HCT116 (cell line): ENCODE measurements at places on chromosomes 12 and 14. TPM values are rescaled to one million over a fixed set of nuclear protein-coding genes. Genes with fewer than 3 reads are reported as not detected.

ITGB7 gene
- 1.9 TPM for total RNA-seq

DNA sequence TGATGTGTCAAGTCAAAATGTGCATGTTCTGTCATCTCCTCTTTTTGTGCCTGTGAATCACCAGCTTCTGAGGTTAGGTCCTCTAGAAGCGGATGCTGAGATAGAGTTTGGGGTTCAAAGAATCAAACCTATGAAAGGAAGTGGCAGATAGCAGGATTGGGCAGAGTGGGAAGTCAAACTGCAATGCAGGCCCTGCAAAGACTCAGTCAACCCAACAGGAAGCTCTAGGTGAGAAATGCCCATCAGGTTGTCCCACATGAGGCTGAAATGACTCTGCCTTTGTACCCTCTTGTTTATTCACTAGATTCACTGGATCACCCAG is 4.5 kb upstream of the MIA2 start:
- DNase-seq = no peak

DNA sequence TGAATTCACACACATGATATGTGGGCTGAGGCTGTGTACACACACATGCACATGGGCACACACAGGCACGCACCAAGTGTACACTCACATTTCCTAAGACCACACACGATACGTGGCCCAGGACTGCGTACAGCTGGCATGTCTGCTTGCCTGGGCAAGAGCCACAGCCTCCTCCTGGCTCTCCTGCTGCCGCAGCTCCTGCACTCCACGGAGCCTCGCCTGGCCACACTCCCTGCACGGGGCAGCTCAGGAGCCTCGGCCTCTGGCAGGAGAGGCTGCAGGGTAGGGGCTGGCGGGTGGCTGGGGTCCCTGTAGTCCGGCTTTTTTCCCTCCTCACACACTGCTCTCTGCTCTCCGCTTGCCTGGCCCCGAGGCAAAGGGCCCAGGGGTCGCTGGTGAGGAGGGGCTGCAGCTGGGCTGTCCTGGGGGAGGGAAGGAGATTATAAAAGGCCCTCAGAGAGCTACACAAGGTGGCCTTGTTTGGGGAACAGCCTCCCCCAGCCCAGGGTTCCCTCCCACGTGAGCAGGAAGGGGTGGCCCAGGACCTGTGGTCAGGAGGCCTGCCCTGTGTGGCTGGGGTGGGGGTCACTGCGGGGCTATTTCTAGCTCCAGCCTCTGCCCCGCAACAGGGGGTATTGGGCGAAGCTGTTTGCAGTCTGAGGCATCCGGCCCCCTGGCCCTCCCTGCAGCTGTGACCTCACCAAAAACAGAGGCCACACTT is 89.0 kb upstream of the SFSWAP start:
- DNase-seq = no peak

DNA sequence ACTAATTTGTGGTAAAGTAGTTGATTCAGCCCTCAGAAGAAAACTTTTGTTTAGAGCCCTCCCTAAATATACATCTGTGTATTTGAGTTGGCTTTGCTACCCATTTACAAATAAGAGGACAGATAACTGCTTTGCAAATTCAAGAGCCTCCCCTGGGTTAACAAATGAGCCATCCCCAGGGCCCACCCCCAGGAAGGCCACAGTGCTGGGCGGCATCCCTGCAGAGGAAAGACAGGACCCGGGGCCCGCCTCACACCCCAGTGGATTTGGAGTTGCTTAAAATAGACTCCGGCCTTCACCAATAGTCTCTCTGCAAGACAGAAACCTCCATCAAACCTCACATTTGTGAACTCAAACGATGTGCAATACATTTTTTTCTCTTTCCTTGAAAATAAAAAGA is 2.7 kb downstream of the FZD10 start:
- DNase-seq = no peak

DNA sequence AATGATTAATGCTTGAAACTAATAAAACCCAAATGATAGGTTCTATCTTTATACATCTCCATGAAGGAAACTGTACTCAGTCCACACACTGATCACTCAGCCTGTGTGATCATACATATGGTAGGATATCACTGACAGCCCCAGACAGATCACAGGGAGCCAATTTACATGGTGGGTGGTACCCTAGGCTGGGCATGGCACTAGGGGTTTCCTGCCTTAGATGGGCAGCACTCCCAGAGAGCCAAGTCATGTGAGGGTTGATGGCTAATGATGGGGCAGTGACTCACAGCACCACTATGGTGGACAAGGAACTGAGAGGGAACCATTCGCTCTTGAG is 89.6 kb upstream of the PTPRR start:
- DNase-seq = no peak

DNA sequence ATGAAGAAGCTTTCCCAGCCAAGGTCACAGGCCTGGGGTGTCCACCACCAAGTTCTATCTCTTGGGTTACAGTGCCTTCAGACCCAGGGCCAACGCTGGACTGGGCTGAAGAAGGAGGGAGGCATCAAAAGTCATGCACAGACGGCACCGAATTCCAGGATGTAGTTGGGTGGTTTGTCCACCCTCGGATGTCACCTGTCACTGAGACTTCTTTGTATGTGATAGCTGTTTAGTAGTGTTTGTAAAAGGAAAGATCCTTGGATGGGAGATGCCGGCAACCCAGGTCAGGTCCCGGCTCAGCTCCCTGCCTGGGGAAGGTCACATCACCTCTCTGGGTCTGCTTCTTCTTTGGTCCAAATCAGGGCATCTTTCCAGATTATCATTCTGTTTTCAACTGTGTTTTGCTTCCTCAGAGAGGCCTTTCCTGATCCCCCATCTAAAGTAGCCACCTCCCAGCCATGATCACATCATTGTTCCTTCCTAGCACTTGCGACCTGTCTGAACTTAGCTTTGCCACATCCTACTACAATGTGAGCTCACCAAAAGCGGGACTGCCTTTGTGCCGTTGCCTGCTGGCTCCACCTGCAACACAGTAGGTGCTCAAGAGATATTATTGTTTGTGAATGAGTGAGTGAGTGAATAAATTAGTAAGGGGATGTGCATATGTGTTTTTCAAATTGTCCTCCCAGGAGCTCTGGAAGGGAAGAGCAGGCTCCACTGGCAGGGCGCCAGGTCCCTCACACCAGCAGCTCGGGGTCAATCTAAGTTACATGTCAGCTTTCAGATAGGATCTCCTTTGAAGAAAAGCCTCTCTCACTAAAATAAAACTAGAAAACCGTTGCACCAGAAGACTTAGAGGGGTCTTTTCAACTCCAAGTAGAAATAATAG is 2.1 kb downstream of the TSPAN11 start:
- DNase-seq = no peak
